Stimulated activated CD8-positive, alpha-beta memory T cell treated with anti-CD3 and anti-CD28 coated beads, Interleukin-7, amount 100 ng/mL, for 1 hour (primary cell): ENCODE measurements at places on chromosomes 16 and 17.

GRCh38 chr16:29029168-29029994, 44.5 kb downstream of the LAT start:
- DNase-seq = peak; percentile 49

DNA sequence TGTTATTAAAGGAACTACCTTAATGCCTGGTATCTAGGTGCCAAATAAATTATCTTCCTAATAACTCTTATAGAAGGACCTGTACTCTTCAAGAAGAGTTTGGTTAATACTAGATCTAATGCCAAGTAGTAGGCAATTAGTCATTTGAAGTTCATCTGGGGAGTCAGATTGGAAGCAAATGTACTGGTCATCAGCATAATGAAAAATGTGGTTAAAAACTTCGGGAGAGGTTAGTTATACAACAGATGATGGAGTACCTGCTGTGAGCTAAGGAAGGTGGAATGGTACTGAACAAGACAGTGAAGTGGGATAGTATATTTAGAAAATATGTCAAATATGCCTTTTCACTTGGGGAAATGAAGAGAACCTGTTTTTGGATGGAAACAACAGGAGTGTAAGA, 49.2 kb downstream of the TNRC6A start:
- no peak for DNase-seq

DNA sequence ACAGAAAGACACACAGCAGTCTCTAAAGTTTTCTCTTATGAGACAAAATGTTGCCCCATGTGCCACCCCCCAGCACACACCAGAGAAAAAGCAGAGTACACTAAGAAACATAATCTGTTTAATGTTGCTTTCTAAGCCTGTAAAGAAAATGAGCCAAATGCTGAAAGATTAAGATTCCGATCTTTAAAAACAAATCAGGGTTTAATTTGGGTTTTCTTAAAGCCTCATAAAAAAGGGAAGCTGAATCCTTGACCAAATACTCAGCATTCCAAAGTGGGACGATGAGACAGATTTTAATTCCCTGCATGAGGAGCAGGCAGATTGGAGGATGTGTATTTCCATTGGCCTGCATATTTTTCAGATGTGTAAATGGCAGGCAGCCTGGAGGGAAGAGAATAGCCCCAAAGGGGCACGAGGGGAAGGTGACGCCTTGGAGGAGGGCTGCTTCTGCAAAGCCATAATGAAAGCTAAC, 118.4 kb downstream of the COPRS start:
- no peak for DNase-seq

GRCh38 chr17:11490171-11490755, 108.0 kb upstream of the DNAH9 start:
- DNase-seq = no peak

DNA sequence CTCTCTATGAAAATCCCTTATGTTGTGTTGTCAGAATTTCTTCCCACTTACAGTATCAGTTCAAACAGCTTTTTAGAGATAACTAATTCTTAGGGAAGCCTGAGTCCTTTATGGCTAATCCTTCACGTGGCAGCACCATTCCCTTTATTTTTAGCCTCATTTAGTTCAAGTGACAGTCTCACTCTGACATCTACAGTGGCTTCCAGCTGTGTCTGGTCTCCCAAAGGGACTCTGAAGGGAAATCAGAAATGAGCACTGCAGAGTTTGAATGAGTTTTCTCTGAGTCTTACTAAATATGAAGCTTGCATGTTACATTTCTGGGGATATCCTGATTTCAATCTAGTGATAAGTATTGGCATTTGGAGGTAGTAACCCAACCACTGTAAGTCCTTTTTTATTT, 1104.1 kb downstream of the CDH11 start:
- DNase-seq = no peak

DNA sequence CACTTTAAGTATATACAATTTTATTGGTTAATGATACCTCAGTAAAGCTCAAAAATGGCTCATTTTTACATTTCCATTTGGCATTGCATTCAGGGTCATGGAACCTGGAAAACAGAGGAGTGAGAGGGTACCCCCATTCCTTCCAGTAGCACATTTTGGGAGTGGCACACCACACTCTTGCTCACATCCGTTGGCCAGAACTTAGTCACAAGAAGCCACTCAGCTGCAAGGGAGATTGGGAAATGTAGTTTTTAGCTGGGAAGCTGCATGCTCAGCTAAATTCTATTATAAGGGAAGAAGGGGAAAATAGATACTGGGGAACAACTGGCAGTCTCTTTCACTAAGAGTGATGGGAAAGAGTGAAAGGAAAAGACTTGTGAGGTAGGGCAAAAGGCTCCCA, 102.5 kb upstream of the TMEM97 start:
- no peak for DNase-seq

GRCh38 chr17:48597778-48598631, 4.4 kb upstream of the HOXB5 start:
- DNase-seq = no peak

DNA sequence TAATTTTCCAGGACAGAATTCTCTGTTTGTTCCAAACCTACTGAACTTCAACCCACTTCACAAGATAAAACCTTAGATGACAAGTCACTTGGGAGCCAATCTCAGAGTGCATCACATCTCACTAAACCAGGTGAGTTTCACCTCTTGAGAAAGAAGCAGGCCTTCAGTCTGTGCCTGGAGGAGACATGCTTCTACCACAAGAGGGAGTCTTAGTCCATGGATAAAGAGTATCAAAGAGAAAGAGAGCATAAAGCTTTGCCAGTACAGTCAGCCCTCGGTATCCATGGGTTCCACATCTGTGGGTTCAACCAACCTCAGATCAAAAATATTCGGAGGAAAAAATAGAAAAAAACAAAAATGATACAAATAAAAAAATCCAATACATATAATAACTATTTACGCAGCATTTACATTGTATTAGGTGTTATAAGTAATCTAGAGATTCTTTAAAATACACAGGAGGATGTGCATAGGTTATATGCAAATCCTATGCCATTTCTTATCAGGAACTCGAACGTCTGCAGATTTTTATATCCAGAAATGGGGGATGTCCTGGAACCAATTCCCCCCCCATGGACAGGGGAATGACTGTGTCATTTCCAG, 37.7 kb downstream of the DUSP14 start:
- DNase-seq = no peak

DNA sequence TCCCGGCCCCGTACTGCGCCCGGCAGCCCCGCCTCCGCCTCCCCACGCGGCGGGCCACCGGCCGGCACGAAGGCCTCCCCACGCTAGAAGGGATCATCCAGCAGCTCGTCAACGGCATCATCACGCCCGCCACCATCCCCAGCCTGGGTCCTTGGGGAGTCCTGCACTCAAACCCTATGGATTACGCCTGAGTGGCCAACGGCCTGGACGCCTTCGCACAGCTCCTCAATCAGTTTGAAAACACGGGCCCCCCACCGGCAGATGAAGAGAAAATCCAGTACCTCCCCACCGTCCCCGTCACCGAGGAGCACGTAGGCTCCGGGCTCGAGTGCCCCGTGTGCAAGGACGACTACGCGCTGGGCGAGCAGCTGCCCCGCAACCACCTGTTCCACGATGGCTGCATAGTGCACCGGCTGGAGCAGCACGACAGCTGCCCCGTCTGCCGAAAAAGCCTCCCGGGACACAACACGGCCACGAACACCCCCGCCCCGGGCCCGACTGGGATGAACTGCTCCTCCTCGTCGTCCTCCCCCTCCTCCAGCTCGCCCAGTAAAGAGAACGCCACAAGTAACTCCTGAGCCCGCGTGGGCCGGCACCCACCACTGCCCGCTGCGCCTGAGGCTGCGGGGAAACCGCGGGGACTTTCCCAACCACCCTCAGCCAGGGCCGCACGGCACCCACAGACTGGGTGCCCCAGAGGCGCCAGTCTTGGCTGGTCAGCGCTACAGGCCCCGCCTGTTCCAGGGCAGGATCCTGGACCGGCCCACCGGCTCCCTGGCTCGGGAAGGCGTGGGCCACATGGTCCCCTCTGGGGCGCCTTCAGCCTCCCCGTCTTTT, 39.0 kb upstream of the AKAP1 start:
- DNase-seq = no peak

- DNase-seq = no peak
Observed at GRCh38 chr17:74192950-74193781, 10.3 kb upstream of the RPL38 start.

DNA sequence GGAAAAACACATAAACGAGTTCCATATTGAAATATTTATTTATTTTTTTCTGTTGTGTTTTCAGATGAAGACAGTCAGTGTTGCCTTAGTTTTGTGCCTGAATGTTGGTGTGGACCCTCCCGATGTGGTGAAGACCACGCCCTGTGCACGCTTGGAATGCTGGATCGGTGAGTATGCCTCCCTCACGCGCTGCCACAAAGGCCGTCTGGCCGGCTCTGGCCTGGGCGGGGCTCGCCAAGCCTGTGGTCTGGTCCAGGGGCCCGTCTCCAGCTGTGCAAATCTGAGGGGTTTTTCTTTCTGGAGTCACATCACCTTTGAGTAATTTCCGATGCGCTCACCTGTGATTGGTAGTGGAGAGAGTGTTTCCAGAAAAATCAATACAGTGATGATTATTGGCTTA, 81.0 kb downstream of the RPTOR start:
- DNase-seq = no peak

DNA sequence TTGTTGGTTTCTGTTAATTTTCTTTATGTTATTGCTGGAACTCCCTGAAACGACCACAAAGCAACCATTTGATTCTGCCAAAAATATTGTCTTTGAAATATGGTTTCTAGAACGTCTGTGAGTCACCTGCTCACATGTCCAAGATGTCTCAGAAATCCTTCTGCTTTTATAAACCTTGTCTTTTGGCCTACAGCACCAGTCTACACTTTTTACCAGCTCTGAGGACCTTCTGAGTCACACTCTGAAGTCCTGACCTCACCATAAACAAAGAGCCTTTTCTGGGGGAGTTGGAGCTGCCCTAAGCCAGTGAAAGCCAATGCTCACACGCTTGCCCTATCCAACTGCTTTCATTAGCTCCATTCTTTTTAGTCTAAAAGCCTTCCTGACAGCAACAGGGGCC, 55.5 kb downstream of the GRIN2A start:
- DNase-seq = no peak

- no peak for DNase-seq
Observed at GRCh38 chr17:17682293-17682736, 1.1 kb downstream of the RAI1 start.

GRCh38 chr16:89383095-89384003, 107.0 kb downstream of the ANKRD11 start:
- DNase-seq = no peak

DNA sequence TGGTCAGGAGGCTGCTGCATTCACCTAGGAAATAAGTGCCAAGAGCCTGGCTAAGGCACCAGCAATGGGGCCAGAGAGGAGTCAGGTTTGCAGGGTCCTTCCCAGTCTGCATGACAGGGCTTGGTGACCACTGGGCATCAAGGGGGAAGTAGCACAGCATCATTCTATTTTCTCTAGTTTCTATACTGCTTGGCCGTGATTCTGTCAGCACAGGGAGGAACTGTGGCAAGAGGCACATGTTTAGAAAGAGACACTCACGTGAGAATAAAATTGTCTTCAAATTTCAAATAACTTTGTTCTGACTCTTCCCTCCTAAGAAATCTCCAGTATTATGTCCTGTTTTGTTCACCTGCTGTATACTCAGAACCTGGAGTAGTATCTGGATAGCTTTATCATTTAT, 37.8 kb downstream of the ERN1 start:
- no peak for DNase-seq

GRCh38 chr17:31695456-31696090, 163.5 kb downstream of the COPRS start:
- no peak for DNase-seq

- no peak for DNase-seq
Observed at GRCh38 chr17:61974115-61974514, 46.3 kb upstream of the INTS2 start.

DNA sequence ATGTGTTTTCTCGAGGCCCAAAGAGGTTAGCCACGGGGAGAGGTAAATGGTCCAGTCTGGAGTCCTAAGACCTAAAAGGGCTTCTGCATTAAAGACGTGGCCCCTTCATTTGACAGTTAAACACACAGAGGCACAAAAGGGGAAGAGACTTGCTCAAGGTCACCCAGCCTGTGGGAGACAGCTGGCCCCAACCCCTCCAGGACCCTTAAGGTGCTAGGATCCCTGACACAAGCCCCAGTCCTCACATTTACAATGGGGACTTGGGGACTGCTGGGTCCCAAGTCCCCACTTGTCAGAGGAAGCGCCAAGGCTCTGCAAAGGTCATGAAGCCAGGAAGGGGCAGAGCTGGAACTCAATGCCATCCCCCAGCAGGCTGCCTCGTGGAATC, 1.7 kb downstream of the ABAT start:
- DNase-seq = no peak

- DNase-seq = no peak
Observed at GRCh38 chr16:65534121-65534528, 412.3 kb upstream of the CDH11 start.

- no peak for DNase-seq
Observed at GRCh38 chr17:67717192-67717623, 528 bp upstream of the NOL11 start.

- no peak for DNase-seq
Observed at GRCh38 chr16:28497386-28497785, 2.9 kb downstream of the APOBR start.

DNA sequence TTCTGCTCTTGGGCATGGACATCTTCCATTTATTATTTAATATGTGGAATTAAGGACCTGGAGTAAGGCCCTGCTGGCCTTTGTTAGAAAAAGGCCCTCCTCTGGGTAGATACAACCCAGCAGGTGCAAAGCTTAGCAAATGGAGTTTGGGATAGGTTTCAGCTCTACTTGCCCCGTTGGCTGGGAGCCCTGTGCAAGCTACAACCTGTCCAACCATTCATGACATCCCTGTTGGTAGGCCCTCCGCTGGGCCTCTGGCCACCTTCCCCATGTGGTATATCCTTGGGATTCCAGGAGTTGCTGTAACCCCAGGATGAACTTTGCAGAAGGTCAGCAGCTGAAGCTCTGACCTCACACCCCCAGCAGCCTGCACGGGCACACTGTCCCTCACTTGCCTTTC, 6.4 kb downstream of the NGFR start:
- no peak for DNase-seq

GRCh38 chr16:1781254-1781653, 1.1 kb downstream of the SPSB3 start:
- no peak for DNase-seq

- no peak for DNase-seq
Observed at GRCh38 chr16:53080345-53081031, 25.7 kb downstream of the CHD9 start.
